ENCODE measurements at places on chromosomes 2 and 18. TPM values are rescaled to one million over a fixed set of nuclear protein-coding genes. Genes with fewer than 3 reads are reported as not detected.

- ATAC-seq: no peak
Measured at GRCh38 chr2:45643095-45643494, 8.4 kb upstream of the PRKCE start.

DNA sequence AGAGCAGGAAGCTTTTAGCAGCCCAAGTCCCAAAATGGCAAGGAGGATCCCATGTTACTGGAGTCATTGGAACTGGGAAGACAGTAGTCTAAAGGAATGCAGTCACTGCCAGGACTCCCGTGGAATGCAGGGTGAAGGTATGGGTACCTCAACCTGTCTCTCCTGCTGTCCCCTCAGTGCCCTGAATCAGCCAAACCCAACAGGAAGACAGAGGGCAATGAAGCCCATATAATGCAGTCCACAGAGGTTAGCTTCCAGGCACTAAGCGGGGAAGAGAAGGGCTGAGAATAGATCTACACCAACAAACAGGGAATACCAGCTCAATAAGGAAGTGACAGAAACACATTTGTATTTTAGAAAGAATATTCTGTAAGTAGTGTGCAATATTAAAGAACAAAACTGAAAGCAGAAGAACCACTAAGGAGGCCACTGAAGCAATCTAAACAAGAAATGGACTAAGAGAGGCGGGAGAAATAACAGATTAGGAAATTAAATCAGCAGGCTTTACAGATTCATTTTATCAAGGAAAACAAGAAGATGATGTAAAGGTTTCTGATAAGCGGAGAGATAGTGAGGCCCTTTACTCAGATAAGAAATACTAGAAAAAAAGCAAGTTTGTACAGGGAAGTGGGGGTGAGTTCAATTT, 8.3 kb downstream of the NEMP2 start:
- no peak for ATAC-seq

Gene RAX
- not detected for total RNA-seq

Gene MOGAT1
- total RNA-seq: not detected

GRCh38 chr18:49230326-49230725, 230.1 kb downstream of the DYM start:
- no peak for ATAC-seq

Gene ECEL1
- total RNA-seq: not detected

GRCh38 chr2:48264627-48265026, 265.3 kb upstream of the STON1 start:
- ATAC-seq: no peak

Gene C2orf78
- 0.08 TPM for total RNA-seq

- no peak for ATAC-seq
Measured at GRCh38 chr2:46002507-46002883, 294.7 kb upstream of the EPAS1 start.

DNA sequence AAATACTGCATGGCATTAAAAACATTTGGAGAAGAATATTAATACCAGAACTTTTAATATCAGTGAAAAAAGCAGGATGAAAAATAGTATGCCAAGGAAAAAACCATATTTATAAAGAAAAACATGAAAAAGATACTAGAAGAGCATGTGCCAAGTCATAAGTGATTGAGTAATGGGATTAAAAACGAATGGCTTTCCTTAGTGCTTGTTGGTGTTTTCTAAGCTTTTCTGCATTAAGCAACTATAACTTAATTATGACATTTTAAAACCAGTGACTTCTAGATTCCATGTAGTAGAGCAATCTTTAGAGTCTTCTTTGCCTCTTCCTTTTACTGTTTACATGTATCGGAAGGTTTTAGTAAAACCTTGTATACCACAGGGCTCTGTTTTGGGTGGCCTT, 6.6 kb downstream of the MAPRE3 start:
- no peak for ATAC-seq

DNA sequence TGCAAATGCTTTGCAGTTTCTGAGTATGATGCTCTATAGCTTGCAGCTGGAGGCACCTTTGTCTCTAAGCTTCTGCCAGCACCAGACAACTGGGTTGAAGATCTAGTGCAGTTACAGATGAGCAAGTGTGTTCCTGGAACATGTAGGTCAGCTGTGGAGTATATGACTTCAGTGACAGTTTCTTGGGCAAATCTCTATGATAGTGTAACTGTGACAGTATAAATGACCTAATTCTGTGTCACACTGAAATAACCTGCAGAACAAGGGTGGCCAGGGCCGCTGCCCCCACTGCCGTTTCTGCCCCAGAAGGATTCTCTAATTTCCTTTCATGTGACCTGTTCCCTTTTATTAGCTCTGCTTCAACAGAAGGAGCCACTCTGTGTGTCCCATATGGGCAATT, 145.3 kb upstream of the DAPL1 start:
- ATAC-seq: no peak

- no peak for ATAC-seq
Measured at GRCh38 chr2:217360781-217361482, 501.1 kb upstream of the TNP1 start.

DNA sequence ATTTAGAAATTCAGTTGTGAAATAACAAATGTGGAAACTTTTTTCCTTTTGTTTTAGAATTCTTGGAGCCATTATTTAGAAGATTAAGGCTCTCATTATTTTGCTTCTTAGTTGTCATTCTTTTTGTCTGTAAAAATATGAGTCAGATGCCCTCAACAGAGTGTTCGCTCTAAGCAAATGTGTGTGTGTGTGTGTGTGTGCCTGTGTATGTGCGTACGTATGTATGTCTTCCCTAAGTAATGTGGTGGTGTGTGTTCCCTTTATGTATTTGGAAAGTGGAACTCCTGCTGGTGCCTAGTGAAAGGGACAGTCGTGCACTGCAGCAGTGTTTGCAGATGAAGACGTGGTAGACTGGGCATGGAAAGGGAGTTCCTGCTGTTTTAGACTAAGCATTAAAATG, 27.5 kb downstream of the ZNF407 start:
- ATAC-seq: no peak

Gene AQP12A
- total RNA-seq: not detected

GRCh38 chr2:238383743-238384380, 42.9 kb upstream of the ASB1 start:
- no peak for ATAC-seq

DNA sequence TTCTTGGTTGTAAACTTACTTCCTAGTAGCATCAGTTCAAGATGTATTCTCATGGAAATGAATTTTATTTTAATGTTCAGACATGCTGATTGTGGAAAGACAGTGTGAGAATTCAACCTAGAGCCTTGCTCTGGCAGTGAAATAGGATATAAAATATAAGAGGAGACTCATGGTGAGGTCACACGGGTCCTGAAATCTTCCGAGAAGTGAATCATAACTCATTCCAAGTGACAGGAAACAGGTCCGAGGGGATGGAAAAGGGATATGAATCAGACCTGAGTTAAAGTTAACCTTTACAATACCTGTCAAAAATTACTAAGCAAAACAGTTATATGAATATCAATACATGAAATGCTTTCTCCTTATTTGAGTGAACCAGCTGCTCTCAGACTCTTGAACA, 185.2 kb upstream of the LRRTM1 start:
- no peak for ATAC-seq

Gene GBX2
- not detected for total RNA-seq

GRCh38 chr2:10530607-10531239, 82.6 kb upstream of the ODC1 start:
- ATAC-seq: no peak

Gene GTF3C2
- total RNA-seq: 67.2 TPM

DNA sequence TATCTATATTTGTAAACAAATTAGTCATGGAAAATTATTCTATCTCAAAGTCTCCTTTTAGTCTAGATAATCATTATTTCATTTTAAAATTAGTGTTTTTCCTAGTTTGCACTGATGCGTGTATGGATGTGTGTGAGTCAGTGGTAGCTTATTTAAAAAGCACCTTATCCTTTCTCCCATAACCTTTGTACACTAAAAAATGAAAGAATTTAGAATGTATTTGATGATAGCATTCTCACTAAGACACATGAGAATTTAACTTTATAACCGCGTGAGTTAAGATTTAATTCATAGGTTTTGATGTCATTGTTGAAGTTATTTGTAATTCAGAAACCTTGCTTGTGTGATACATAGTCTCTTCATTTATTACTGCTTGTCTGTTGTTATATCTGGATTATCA, 81.7 kb downstream of the ACSL3 start:
- no peak for ATAC-seq

GRCh38 chr2:191686066-191686465, 8.1 kb downstream of the NABP1 start:
- no peak for ATAC-seq

DNA sequence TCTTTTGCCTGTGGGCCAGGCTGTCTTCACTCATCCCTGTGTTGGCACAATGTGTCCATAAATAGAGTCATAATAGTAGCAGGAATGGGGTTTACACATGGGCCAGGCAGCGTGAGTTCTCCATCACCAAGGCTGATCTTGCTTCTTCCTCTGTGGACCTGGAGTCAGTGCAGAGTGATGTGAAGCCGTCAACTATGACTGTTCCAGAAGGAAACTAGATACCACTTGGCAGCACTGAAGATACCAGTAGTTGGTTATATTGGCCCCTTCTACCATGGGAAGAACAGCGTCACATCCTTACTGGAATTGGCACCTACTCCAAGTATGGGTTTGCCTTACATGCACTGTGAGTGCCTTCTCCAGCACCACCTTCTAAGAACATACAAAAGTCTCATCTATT, 30.2 kb downstream of the COPS8 start:
- no peak for ATAC-seq

Gene ZNF521
- total RNA-seq: not detected

Gene BUB1
- total RNA-seq: 103 TPM

DNA sequence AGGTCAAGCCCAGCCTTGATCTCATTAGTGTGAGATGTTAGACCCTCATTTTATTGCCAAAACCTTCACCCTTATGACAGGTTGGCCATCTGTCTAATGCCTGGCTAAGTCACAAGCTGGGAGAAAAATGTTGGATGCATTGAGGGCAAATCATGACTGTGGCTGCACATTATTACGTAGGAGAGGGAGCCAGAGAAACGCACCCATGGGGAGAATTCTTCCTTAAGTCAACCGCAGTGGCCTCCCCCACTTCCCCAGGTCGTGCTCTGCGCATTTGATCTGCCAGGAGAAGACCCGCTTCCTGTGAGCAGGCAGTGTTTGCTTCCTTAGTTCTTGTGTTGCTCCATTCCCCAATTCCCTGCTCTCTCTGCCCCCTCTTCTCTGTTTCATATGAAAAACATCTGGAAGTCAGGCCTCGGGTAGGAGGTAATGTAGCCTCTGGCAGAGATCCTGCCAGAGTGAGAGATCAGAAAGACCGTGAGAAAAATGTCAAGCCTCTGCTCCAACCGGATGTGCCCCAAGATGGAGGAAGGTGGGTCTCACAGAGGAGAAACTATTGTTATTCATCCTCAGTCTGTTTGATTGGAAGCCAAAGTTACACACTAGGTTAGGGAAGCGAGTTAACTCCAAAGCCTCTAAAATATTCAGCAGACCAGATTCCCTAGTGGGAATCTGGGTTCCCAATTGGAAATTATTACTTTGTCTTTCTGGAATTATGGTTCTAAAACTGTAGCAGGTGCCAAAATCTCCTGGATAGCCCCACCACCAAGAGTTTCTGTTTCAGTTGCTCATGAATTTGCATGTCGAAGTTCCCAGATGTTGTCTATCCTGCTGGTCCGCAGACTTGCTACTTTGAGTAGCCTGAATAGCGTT, 144.3 kb upstream of the PELI1 start:
- ATAC-seq: no peak

- ATAC-seq: no peak
Measured at GRCh38 chr2:138312061-138312460, 189.5 kb upstream of the SPOPL start.

DNA sequence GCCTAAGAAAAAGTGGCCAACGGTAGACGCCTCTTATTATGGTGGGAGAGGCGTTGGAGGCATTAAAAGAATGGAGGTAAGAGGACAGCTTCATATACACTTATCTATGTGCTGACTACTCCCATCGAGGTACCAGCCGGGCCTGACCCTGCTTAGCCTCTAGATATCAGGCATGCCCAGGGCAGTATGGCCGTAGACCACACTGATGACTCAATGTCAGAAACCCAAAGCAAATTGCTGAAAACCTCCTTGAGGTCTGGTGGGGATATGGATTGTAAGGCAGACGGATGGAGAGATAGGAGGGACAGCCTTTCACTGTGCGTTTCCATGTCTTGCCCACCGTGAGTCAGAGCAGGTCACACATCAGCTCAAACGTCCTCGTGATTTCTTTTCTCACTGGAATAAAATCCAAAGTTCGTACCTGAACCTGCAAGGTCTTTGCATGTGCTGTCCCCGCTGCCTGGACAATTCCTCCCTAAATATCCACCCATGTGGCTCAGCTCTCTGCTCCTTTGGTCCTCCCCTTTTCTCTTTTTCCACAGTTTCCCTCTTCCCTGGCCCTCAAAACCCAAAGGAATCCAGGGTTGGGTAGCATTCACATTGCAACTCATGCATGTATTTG, 168.9 kb downstream of the ANTXR1 start:
- no peak for ATAC-seq

Gene ATP6V1B1
- total RNA-seq: not detected

Gene DCDC2C
- total RNA-seq: not detected

Gene PTPRN
- total RNA-seq: 0.67 TPM

DNA sequence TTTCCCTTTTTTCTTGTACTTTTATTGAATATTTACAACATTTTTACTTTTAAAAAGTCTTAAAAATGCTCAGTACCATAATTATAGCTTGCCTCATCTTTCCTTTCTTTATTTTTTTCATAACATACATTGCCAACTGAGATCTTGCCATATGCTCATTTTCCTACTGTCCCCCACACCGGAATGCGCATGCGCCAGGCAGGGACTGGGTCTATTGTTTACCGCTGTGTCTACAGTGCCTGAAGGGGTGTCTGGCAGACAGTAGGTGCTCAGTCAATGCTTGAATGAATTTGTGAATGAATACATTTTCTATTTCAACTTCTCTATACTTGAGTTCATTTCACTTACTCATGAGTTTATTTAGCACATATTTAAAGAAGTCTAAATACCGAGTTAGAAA, 158.0 kb downstream of the CYP26B1 start:
- ATAC-seq: no peak

GRCh38 chr18:57635003-57635822, 13.6 kb upstream of the NARS1 start:
- no peak for ATAC-seq

Gene TMEM247
- not detected for total RNA-seq

- ATAC-seq: no peak
Measured at GRCh38 chr18:75896865-75897264, 469.4 kb upstream of the SMIM21 start.

Gene CERKL
- total RNA-seq: not detected

DNA sequence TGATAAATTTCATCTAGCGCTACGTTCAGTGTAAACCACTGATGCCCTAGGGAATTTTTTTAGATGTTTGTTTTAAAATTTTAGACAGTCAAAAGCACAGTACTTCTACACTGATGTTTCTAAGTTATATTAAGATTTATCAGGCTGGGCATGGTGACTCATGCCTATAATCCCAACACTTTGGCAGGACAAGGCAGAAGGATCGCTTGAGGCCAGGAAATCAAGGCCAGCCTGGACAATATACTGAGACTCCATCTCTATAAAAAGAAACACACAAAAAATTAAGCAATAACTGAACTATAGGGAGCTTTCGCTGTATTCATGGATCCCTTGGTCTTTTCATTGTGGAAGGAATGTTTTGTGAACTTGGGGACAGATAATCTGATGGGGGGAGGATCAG, 50.6 kb upstream of the MAPRE2 start:
- no peak for ATAC-seq

GRCh38 chr2:206805887-206806607, 40.6 kb downstream of the FASTKD2 start:
- ATAC-seq: no peak

GRCh38 chr2:237942513-237942899, 24.3 kb upstream of the UBE2F start:
- no peak for ATAC-seq

- ATAC-seq: no peak
Measured at GRCh38 chr2:120180066-120180465, 43.1 kb downstream of the TMEM185B start.

Data from activated T-helper 17 cell treated with anti-CD3 and anti-CD28 coated beads, Interleukin-2, amount 50 U/mL, for 72 hours (primary cell).